GM12892 (cell line): ENCODE measurements at places on chromosomes 12 and 14.

DNA sequence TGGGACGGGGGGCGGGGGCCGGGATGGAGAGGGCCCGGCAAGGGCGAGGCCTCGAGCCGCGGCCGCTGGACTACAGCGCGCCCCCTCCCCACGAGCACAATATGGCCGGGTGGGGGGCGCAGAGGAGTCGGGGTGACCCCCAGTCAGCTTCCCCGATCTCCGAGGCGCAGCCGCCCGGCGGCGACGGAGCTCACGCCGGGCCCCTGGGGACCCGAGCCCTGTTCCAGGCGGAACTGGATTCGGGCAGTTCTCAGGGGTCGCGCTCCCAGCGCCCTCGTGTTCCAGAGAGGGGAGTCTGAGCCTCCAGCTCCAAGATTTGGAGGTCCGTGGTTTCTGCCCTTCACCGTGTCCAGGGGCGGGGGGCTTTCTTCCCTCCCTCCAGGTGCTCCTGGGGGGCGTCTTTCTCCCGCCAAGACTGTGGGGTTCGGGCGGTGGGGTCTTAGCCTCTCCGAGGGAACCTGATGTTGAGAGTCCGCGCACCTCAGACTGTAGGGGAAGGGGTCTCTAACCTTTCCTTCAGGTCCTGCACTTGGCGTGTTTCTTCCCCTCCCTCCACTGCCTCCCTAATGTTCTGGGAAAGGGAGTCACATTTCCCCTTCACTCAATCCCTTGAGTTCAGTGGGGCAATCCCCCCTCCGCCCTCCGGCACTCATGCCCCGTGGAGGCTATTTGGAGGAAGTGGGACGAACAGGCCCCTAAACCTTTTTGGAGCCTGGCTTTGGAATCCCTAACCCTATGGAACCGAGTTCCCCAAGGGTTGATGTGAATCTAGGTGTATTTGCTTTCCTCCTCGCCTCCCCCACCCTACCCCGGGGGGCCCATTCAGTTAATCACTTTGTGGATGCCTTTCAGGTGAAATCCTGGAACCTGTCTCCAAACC lies 584 bp downstream of the ACVR1B start:
- DNase-seq = no peak

DNA sequence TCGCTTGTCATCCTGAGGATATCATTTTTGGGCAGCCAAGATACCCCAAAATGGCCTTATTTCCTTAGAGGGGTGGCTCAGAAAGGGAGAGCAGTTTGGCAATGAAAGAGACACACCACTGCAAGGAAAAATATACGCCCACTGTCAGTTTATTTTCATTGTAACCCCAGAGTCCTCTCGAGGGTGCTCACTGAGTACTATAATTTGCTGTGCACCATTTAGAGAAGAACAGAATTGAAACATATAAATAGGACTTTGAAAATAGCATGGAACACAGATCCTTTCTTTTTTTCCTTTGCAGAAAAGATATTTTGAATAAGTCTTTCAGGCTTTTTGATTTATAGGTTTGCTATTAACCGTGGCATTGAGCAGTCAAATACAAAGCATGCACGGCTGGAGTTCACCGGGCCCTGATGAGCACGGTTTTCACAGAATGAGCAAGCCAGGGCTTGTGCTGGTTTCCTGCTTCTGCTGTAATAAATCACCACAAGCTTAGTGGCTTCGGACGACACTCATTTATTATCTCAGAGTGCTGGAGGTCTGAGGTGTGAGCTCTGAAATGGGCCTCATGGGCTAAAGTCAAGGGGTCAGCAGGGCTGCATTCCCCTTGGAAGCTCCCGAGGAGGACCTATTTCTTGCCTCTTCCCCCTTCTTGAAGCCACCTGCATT lies 152.3 kb downstream of the ZNF664 start:
- DNase-seq = peak; percentile 35

- no peak for DNase-seq
Measured at GRCh38 chr14:64628940-64629408, 75.2 kb upstream of the PLEKHG3 start.

DNA sequence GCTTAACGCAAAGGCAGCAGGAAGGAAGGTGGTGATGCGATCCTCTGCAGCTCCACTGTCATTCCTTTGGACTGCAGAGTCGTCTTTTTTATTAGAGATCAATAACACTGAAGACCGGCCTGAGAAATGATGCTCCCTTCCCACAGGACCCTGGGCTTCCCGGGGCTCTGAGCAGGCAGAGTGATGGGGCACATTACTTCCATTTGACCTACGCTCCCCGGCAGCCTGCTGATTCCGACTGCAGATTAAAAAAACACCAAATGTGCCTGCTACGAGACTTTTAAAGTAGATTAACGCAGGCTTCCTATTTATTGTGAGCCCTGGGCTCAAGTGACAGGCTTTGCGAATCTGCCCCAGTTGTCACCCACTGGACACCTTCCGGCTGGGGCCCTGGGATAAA lies 37.5 kb downstream of the KCNA1 start:
- DNase-seq = no peak

- DNase-seq = no peak
Measured at GRCh38 chr12:93990832-93991803, 157.3 kb upstream of the PLXNC1 start.

- DNase-seq = no peak
Measured at GRCh38 chr14:31766315-31766892, 205.2 kb downstream of the NUBPL start.

DNA sequence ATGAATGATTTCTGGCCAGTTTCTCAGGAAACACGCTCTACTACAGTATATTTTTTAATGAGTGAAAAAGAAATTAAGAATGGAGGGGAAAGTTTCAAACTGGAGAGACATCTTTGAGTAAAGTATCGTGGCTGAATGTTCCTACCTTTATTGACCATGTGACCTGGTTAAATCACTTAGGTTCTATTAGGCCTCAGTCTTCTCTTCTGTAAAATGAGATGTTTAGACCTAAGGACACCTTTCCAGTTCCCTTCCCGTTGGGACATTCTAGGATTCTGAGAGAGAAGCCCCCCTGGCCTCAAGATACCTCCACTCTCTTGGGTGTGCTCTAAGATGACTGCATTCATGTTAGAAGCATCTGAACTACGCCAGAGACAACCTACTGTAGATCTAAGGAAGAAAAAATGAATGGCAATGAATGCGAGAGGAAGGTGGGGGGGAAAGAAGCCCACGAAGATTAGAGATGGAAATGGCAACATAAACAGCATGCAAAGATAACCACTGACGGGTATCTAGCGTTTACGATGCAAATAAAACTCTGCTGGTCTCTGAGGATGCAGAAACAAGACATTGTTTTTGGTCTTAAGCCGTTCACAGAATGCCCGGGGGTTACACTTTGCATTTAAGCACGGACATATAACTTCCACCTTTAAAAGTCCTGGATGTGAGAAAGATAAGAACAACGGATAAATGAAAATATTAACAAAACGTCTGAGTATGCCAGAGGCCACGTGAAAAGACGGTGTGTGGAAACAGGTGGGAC lies 599 bp upstream of the CPSF6 start:
- DNase-seq = no peak

- DNase-seq = no peak
Measured at GRCh38 chr14:24670594-24670993, 36.6 kb upstream of the GZMB start.

DNA sequence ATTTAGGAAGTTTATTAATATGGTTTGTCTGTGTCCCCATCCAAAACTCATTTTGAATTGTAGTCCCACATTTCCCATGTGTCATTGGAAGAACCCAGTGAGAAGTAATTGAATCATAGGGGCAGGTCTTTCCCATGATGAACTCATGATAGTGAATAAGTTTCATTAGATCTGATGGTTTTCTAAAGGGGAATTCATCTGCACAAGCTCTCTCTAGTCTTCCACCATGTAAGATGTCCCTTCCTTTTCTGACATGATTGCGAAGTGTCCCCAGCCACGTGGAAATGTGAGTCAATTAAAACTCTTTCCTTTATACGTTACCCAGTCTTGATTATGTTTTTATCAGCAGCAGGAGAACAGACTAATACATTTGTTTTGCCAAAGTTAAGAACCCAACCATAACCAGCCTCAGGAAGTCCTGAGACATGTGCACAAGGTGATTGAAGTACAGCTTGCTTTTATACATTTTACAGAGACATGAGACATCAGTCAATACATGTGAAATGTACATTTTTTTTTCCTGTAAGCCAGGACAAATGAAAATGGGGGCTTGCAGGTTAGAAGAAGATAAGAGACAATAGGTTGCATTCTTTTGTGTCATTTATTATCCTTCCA lies 1136.7 kb downstream of the TMEM121 start:
- DNase-seq = no peak

DNA sequence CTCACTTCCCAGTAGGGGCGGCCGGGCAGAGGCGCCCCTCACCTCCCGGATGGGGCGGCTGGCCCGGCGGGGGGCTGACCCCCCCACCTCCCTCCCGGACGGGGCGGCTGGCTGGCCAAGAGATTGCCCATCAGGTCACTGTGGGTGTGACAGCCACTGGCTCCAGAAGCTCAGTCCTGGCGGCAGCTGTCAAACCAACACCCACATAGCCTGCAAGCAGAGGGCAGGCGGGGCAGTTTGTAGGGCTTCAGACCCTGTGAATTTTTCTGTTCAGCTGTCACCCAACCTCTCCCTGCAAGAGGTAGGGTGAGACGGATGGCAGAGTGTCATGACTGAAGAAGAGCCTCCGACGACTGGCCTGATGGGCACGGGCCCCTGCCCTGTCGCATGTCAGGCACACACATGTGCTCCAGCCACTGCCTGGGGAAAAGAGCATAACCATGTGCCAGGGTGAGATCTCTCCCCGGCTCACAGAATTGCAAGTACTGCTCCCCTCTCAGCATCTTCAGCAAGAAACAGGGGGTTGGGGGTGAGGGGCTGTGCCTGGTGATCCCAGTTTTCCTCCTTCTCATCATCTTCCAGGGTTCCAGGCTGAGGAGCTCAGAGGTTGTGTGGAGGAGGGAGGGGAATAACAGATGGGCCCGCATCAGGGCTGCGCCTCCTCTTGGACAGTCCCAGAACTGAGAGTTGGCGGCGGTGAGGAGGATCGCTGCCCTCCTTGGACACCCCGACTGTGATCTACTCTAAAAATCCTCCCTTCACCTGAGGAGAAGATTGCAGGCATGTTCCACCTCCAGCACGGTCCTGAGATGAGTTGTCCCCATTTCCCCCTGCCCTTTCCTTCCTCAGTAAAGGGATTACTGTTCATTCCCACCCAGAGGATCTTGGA lies 11.2 kb upstream of the PRPH start:
- DNase-seq = no peak

DNA sequence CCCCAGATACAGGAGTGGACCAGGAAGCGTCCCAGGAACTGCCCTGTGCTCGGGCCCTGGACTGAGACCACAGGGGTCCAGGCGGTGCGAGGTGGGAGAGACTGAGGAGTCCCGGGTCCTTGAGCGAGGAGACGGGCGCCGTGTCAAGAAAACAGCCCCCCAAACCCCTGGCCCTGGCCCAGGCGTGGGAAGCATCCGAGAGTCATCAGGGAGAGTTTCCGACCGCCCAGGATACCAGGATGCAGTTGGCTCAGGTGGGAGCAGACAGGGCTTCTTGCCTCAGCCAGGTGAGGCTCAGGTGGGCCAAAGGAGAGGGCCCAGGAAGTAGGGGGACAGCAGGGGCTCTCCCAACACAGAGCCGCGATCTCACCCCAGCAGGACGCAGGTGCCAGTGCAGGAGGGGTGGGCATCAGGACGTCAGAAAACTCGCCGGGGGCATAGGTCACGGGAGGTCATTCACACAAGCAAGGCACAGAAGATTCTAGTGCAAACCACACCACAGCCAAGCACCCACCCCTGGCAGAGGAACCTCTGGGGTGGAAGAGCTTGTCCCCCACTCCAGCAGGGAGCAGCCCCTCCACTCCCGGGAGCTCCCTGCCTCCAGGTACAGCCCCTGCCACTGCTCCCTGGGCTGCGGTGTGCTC lies 102.5 kb upstream of the EIF5 start:
- no peak for DNase-seq

GRCh38 chr12:130708648-130709047 lies 7.5 kb downstream of the RIMBP2 start:
- no peak for DNase-seq

GRCh38 chr12:3117144-3117581 lies 40.0 kb downstream of the TSPAN9 start:
- no peak for DNase-seq

- DNase-seq = no peak
Measured at GRCh38 chr12:53061404-53062010, 11.6 kb downstream of the TNS2 start.

DNA sequence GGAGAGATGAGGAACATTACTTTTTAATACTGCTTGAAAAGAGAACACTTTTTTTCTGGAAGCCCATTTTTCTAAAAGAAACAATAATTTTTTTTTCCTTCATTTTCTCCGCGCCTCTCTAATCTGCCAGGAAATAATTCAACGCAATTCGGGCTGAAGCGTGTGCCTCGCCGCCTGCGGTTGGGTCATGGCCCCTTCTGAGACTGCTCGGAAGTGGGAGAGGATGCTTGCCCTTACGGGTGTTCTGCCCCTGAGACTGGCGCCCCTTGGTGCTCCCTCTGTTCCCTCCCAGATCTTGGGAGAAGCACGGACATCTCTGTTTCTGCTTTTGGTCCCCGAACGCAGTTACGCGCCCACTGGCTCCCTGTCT lies 332 bp upstream of the TBC1D30 start:
- no peak for DNase-seq

DNA sequence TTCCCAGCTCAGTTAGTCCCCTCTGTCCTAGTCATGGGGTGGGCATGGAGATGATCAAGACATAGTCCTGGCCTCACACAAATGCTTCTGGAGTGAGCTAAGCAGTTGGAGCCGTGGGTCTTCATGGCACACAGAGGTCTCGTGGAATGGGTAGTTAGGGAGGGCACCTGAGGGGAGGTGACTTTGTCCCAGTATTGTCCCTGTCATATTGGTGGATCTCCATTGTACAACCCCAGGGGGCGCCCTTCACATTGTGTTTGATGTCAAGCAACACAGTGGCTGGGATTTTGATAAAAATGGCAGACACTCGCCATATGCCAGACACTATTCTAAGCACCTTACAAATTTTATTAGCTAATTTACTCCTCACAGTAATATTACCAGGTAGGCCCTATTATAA lies 175.4 kb upstream of the LHX5 start:
- DNase-seq = no peak

DNA sequence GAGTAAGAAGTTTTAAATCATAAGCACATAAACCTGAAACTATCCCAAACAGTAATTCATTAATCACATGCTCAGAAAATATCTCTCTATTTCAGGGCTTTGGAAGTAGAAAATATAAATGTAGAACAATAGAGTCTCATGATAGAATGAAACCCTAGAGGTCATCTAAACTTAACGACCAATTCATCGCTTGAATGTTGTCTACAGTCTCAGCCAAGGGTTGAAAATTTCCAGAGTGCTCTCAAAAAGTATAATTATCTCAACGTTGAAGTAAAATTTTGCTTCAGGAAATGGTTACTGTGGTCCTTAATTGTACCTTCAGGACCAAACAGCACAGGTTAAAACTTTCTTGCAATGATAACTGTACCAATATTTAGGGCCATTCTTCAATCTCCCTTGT lies 1053.6 kb upstream of the SEL1L start:
- DNase-seq = no peak
